ENCODE measurements at places on chromosomes 7 and 10.

- no peak for DNase-seq
Observed at GRCh38 chr10:43973801-43974200, 325.1 kb upstream of the ZNF32 start.

DNA sequence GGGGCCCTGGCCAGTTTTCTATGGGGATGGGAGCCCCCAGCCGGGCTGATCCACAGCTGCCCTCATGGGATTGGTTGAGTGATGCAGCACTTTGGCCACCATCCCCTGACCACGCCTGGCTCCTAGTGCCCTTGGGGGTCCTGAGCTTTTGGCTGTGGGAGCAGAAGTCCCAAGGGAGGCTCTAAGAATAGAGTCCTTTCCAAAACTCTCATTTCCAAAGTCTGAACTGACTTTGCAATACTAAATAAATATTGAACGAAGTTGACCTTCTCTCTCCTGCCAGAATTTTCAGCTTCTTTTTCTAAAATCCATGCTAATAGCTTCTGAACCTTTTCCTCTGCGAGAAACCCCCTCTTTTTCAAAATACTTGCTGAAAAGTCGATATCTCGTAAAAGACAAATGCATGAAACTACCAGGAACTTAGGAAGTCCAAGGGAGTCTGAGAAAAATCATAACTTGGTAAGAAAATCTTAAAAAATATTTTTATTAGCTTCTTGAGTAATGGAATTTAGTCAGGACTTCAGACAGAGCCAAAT is 62.7 kb upstream of the IGFBP3 start:
- DNase-seq, result no peak

DNA sequence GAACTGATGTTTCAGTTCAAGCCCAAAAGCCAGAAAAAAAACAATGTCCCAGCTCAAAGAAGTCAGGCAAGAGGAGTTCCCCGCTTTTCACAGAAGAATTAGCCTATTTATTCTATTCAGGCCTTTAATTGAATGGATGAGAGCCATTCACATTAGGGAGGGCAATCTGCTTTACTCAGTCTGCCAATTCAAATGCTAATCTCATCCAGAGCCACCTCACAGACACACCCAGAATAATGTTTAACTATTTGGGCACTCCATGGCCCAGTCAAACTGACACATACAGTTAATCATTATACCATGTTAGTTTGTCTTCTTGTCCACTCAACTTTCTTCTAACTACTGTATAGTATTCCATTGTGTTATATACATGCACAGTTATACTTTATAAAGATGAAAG is 2.6 kb upstream of the NPSR1 start:
- no peak for DNase-seq

DNA sequence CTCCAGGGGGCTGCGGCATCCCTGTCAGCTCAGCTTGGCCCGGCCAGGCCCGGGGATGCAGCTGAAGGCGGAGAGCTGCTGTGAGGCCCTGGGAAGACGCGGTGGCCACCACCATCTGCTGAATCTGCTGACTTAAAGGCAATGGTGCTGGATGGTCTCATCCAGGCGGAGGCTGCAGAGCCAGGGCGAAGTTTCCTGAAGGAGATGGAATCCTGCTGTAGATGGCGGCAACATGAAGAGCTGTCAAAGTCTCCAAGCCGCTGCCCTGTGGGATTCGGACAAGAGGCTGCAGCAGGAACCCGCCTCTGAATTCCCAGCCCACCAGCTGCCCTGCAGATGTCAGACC is 200.1 kb downstream of the PTPRN2 start:
- DNase-seq, result no peak

DNA sequence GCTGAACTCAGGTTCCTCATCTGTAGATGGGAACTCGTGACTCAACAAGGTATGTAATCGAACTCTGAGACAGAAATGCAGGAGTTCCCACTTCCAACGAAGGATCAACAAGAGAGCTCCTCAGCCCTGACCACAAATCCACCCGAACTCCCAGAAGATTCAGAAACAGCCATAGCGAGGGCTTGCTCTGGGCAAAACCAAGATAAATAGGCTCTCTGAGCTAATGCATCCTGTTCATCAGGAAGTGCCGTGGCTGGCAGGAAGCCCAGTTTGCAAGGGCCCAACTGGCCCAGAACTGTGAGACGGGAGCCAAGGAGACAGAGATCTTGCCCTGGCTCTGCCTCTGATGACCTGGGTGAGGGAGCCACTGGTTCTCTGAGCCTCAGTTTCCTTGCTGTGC is 141.7 kb upstream of the PFKP start:
- DNase-seq, result peak; percentile 53

DNA sequence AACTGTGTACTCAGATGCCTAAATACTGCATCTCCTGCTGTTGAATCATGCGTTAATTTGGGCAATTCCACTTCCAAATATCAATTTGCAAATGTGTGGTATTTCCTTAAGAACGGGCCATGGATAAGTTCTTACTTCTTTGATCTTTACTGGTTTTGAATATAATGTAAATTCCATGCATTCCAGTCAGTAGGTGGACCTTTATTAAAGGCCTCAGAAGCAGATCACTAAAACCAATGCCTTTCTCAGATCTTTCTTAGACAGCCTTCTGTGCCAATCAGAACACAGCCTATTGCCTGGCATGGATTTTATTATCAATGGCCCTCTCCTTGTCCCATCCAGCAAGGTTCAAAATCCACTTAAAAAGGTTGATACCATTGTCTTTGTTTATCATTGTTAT is 21.5 kb upstream of the POM121L12 start:
- DNase-seq, result no peak

- peak; percentile 15 for DNase-seq
Observed at GRCh38 chr7:2956526-2957368, 86.9 kb downstream of the CARD11 start.

DNA sequence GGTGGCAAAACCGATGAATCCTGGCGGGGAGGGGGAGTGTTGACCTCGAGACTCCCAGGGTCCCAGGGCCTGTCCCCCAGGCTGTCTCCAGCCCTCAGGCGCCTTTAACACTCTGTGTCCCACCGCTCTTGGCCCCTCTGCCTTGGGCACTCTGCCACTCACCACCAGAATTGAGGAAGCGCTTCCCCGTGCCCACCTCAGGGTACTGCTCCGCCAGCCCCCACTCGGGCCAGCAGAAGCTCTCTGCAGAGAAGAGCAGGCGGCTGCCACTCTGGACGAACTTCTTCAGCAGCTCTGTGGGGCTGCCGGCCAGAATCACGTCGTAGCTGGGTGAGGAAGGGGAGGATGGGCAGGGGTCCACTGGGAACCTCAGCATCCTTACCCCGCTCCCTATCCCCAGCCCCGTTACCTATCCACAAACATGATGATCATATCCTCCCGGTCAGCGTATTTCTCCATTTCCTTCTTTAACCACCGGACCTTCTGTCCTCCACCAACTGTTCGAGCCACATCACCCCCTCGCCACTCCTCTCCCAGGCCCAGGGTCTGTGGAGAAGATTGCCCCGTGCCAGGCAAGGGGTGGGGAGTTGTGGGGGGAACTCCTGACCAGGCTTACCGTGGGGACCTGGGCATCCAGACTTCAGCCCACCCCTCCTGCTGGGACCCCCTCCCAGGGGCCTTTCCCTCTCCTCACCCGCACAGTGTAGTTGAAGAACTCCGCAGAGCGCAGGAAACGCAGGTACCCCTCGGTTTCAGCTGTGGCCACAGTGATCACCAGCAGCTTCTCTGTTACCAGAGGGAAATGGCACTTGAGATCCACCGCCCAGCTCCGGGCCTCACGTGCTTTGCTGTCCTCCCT is 1.2 kb downstream of the PLOD3 start:
- peak; percentile 23 for DNase-seq

DNA sequence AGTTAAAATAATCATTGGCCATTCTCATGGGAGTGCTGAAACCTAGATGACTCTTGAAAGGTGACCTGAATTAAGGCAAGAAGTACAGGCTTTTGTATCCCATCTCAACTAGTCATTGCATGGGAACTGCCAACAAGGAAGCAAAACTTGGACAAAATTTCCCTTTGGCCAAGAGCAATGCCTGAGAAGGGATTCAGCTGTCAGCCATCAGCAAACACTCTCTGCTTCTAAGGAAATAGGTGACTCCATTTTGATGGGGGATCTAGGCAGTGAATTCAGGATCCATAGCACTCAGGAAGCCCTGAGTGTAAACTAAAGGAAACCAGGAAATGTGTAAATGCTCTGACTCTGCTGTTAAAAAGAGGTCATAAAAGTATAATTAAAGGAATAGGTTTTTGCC is 221.5 kb upstream of the TMEM229A start:
- DNase-seq, result no peak
